Adipocyte (in vitro differentiated cells): ENCODE measurements at places on chromosomes 11 and 22.

DNA sequence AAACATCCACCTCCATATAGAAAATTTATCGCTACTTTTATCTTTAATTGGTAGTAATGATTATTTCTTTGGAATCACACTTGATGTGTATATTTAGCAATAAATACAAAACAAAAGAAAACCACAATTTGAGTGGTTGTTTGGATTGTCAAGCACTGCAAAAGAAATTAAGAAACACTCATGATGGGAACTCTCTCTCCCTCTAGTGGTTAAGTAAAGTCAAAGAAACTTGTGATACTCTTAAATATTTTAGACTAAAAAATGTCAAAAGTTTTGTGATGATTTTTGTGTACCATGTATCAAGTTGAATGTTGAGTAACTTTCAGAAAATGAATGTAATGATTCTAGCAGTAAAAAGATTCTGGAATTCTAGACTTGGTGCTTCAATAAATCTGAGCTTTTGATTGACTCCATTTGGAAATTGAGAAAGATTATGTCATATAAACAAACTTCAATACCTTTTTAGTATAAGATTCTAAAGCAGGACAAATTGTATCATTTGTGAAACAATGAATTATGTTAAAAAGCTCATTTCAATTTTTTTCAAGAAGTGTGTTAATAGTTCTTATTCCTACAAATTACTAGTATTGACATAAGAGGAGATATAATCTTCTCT is 20.8 kb downstream of the MUC15 start:
- peak; percentile 63 for DNase-seq

GRCh38 chr11:74636630-74637184 is 44.3 kb downstream of the POLD3 start:
- peak; percentile 77 for DNase-seq

DNA sequence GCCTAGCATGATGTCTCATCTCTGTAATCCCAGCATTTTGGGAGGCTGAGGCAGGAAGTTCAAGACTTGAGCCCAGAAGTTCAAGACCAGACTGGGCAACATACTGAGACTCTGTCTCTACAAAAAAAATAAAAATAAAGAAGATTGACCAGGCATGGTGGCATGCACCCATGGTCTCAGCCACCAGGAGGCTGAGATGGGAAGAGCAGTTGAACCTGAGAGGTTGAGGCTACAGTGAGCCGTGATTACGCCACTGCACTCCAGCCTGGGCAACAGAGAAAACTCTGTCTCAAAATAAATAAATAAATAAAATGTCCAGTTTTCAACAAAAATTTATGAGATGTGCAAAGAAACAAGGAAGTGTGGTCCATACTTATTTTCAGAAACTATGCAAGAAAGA is 28.3 kb downstream of the EFCAB6 start:
- no peak for DNase-seq

GRCh38 chr11:115256397-115257197 is 247.6 kb downstream of the CADM1 start:
- no peak for DNase-seq

- no peak for DNase-seq
These were observed 85.0 kb upstream of the CRYBB3 start for GRCh38 chr22:25114369-25115362.
